Glutamatergic neuron (in vitro differentiated cells): ENCODE measurements at places on chromosomes 5 and 9.

GRCh38 chr5:169580964-169581363 lies 2.6 kb upstream of the SPDL1 start:
- no peak for DNase-seq
- H3K4me3 ChIP-seq, result no peak overlapping the region
- peaks cover 5% of the 10 kb centered on the region for H3K4me1 ChIP-seq
- H3K27ac ChIP-seq, result no peak overlapping the region
- no peaks in the 10 kb centered on the region for H3K27me3 ChIP-seq

GRCh38 chr5:170226661-170227060 lies 6.1 kb upstream of the C5orf58 start:
- H3K36me3 ChIP-seq, result no peaks in the 10 kb centered on the region
- no peak for DNase-seq
- H3K27me3 ChIP-seq, result no peaks in the 10 kb centered on the region
- H3K27ac ChIP-seq, result no peak overlapping the region

DNA sequence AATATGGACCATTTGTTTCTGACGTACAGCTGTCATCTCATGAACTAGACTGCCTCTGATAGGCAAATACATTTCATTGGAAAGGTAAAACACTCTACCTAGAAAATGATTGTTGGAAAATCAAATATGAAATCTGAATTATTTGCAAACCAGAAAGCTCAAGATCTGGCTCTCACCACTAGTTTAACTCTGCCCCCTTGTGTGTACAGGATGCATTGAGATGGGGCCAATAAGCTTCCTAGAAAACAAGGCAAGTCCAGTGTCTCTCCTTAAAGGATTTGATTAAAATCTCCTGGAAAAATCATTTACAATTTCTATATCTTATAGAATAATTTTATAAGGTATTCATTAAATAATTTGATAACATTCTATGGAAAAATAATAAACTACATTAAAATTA lies 311.9 kb upstream of the ANKH start:
- H3K27ac ChIP-seq, result no peak overlapping the region
- DNase-seq, result no peak
- H3K4me1 ChIP-seq, result peaks cover 2% of the 10 kb centered on the region
- H3K36me3 ChIP-seq, result no peaks in the 10 kb centered on the region
- peaks cover 2% of the 10 kb centered on the region for H3K27me3 ChIP-seq

GRCh38 chr5:126948011-126948355 lies 82.4 kb downstream of the MARCHF3 start:
- no peaks in the 10 kb centered on the region for H3K27me3 ChIP-seq
- no peaks in the 10 kb centered on the region for H3K36me3 ChIP-seq
- no peak overlapping the region for H3K27ac ChIP-seq

GRCh38 chr9:129163753-129164152 lies 14.3 kb downstream of the IER5L start:
- no peaks in the 10 kb centered on the region for H3K36me3 ChIP-seq
- H3K27me3 ChIP-seq, result peaks cover 9% of the 10 kb centered on the region
- H3K27ac ChIP-seq, result no peak overlapping the region
- no peak overlapping the region for H3K4me3 ChIP-seq
- peaks cover 8% of the 10 kb centered on the region for H3K4me1 ChIP-seq
- DNase-seq, result no peak

DNA sequence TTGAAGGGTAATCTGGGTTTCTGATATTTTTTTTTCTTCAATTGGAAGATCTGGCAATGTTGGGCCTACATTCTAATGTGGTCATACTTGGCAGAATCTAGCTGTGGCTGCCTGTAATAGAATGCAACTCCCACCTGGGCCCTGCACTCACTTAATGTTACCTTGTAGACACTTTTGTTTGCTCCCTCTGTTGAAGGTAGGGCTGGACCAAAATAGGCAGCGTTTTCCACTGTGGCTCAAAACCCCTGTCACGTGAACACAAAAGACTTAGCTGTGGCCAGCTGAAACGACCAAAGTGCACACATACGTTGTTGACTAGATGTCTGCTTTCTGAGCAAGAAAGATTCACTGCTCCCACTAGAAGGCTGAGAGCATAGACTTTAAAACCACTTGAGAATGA lies 117.6 kb upstream of the HMHB1 start:
- no peak for DNase-seq
- no peaks in the 10 kb centered on the region for H3K4me1 ChIP-seq
- H3K36me3 ChIP-seq, result peaks cover 21% of the 10 kb centered on the region
- no peak overlapping the region for H3K4me3 ChIP-seq
- H3K27ac ChIP-seq, result no peak overlapping the region
- no peaks in the 10 kb centered on the region for H3K27me3 ChIP-seq

DNA sequence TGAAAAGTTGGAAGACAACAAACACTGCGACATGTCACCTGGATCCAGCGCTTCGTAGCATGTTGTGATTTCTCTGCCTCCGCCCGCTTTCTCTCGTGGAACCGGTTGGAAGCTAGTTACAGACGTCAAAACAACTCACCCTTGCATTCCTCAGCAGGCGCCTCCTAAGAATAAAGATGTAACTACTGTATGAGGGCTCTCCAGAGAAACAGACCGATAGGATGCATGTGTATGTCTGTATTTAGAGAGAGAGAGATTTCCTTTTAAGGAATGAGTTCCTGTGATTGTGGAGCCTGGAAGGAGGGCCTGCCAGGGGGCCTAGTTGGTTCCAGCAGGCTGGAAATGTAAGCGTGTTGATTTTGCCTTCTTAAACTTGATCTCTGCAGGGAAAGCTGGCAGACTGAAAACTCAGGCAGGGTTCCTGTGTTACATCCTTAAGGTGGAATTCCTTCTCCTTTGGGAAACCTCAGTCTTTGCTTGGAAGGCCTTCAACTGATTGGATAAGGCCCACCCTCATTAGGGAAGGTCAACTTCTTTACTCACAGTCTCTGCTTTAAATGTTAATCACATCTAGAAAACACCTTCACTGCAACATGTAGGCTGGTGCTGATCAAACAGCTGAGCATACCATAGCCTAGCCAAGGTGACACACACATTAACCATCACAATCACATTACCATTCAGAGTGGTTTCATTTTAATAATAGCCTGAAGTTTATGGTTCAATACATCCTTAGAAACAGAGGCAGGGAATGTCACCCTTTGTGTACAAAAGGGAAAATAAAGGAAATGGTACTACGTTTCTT lies 163.8 kb downstream of the SYK start:
- H3K27me3 ChIP-seq, result peaks cover 5% of the 10 kb centered on the region
- peaks cover 8% of the 10 kb centered on the region for H3K36me3 ChIP-seq
- DNase-seq, result no peak

DNA sequence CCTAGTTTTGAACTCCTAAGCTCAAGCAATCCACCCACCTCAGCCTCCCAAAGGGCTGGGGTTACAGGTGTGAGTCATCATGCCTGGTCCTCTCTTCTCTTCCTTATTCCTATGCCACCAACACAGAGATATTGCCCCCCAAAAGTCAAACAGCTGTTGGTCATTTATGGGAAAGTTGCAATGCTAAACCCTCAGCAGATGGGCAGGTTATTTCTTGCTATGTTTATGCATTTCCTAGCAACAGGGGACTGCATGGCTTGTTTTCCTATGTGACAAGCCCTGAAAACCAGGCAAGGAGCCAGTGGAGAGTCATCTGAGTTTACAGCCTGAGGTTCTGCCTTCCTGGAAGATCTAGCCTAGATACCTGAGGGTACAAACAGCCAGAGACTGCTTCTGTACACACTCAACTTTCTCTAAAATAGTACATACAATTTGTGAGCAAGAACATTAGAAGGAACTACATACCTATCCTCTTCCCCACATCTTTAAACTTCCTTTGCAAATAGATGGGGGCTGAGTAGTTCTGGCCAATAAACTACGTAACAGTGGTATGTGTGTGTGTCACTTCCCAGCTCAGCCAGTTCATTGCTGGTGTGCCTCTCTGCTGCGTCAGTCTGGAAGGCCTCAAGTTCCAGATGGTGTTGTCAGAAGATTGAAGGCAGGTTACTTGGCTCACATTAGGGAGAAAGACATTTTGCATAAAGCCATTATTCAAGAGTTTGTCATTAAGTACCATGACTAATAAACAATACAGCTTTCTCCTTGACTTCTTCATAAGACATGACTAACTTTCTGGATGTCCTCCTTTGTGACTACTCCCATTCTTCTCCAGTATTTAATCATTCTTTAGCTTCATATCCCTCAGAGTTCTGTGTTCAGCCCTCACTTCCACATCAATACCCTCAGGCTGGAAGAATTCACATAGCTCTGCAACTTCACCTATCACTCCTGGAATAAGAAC lies 65.3 kb downstream of the CSNK1A1 start:
- no peak overlapping the region for H3K27ac ChIP-seq
- no peak overlapping the region for H3K4me3 ChIP-seq
- no peak for DNase-seq
- peaks cover 3% of the 10 kb centered on the region for H3K4me1 ChIP-seq
- H3K36me3 ChIP-seq, result no peaks in the 10 kb centered on the region

DNA sequence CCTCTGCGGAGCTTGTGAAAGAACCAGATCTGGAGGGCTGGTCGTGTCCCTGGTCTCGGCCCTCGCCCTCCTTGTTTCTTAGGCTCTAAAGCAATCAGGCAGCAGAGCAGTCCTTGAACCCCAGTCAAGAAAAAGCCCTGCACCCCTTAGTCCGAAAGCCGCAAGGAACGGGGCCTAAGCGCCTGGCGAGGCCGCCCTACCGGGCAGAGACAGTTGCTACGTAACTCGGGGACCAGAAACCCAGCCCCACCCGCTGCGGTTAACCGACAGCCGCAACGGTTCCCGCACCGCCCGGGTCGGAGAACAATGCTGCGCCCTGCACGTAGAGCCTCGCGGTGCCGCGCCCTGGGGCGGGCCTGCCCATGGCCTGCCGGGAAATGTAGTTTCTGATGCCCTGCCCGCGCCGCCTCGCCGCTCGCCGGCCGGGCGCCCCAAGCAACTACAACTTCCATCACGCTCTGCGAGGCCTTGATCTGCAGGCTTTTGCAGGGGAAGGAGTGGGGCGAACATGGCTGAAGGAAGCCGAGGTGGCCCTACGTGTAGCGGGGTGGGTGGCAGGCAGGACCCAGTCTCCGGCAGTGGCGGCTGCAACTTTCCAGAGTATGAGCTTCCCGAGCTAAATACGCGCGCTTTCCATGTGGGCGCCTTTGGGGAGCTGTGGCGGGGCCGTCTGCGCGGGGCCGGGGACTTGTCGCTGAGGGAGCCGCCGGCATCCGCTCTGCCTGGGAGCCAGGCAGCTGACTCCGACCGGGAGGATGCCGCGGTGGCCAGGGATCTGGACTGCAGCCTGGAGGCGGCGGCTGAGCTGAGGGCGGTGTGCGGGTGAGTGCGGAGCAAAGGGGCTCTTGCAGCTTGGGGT lies at the start of gene SNAPC3:
SNAPC3 (plus strand) TSS at position 505 of the 859 bp plus-strand sequence; CDS start at position 509, 4 bp downstream.
- H3K4me3 ChIP-seq, result peak within 1 kb of the TSS; percentile 98
- peak; percentile 96 for DNase-seq

GRCh38 chr5:105898183-105898582 lies 1772.6 kb downstream of the EFNA5 start:
- H3K27me3 ChIP-seq, result peaks cover 2% of the 10 kb centered on the region
- no peaks in the 10 kb centered on the region for H3K4me1 ChIP-seq
- H3K4me3 ChIP-seq, result no peak overlapping the region
- no peaks in the 10 kb centered on the region for H3K36me3 ChIP-seq
- H3K27ac ChIP-seq, result no peak overlapping the region

GRCh38 chr9:89481538-89481915 lies 16.4 kb downstream of the SEMA4D start:
- peak overlapping the region; percentile 92 for H3K27ac ChIP-seq
- DNase-seq, result no peak
- H3K27me3 ChIP-seq, result peaks cover 12% of the 10 kb centered on the region
- H3K4me1 ChIP-seq, result peaks cover 63% of the 10 kb centered on the region
- H3K4me3 ChIP-seq, result peak overlapping the region; percentile 74

- H3K36me3 ChIP-seq, result no peaks in the 10 kb centered on the region
- H3K27ac ChIP-seq, result no peak overlapping the region
- no peaks in the 10 kb centered on the region for H3K27me3 ChIP-seq
- H3K4me3 ChIP-seq, result no peak overlapping the region
- DNase-seq, result no peak
- H3K4me1 ChIP-seq, result no peaks in the 10 kb centered on the region
These were observed 20.2 kb upstream of the MTAP start for GRCh38 chr9:21782205-21782604.

GRCh38 chr9:16074963-16075362 lies 522.1 kb downstream of the CCDC171 start:
- no peak for DNase-seq
- H3K27ac ChIP-seq, result no peak overlapping the region
- H3K36me3 ChIP-seq, result no peaks in the 10 kb centered on the region
- H3K4me1 ChIP-seq, result peaks cover 4% of the 10 kb centered on the region

DNA sequence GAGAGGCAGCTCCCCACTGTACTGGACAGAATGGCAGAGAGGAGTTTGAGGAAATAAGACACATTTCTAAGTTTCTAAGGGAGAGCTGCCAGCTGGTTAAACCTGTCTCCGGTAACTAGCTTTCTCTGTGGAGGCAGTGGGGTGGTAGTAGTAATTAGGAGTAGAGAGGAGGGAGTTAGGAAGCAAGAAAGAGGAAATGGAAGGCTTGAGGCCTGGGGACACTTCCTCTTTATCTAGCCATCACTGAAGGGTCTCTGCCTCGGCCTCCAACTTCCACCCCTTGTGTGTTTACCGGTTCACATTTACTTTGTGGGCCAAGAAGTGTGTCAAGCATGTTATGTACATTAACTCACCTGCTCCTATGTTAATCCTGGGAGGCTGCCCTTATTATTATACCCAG lies 462.2 kb upstream of the DMAC1 start:
- no peak overlapping the region for H3K4me3 ChIP-seq
- H3K27ac ChIP-seq, result no peak overlapping the region
- DNase-seq, result no peak
- peaks cover 6% of the 10 kb centered on the region for H3K27me3 ChIP-seq
- H3K4me1 ChIP-seq, result no peaks in the 10 kb centered on the region
- H3K36me3 ChIP-seq, result no peaks in the 10 kb centered on the region

DNA sequence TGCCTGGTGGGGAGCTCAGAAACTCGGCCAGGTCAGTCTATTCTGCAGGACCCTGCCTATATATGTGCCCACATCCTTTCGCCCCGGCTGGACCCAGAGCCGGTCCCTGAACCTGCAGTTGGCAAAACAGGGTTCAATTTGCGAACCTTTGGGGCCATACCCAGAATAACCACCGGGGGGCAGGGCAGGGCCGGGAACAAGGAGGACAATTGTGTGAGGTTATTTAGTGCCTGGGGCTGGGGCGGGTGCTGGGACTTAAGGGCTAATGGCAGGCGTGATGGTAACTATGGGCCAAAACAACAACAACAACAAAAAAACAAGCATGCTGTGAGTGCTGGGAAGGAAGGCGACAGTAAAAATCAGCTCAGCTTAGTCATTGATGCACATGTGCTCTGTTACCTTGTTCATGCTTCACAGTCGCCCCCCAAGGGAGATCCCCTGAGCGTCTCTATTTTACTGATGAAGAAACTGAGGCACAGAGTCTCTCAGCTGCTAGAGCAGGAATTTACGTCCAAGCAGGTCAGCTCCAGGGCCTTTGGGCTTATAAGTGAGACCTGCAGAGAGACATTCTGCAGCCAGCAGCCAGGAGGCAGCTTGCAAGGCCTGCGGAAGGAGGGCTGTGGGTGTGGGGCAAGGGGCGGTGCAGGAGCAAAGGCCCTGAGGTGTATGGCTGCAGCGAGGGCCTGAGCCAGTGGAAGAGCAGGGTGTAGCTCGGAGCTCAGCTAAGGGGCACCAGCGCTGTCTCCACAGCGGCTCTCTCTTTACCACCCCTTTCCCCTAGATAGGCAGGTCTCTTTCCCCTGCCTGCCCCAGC lies 106.0 kb downstream of the PHF2 start:
- no peak overlapping the region for H3K4me3 ChIP-seq
- peaks cover 2% of the 10 kb centered on the region for H3K27me3 ChIP-seq
- no peak overlapping the region for H3K27ac ChIP-seq
- no peaks in the 10 kb centered on the region for H3K36me3 ChIP-seq
- H3K4me1 ChIP-seq, result peaks cover 2% of the 10 kb centered on the region
- DNase-seq, result peak; percentile 88

- no peak overlapping the region for H3K4me3 ChIP-seq
- no peaks in the 10 kb centered on the region for H3K27me3 ChIP-seq
- H3K4me1 ChIP-seq, result peaks cover 1% of the 10 kb centered on the region
- no peaks in the 10 kb centered on the region for H3K36me3 ChIP-seq
These were observed 159.8 kb downstream of the FBN2 start for GRCh38 chr5:128378196-128378595.
